ENCODE measurements at places on chromosomes 13 and 19.

GRCh38 chr19:16575282-16575681, 3.1 kb upstream of the SLC35E1 start:
- DNase-seq = no peak

- DNase-seq = no peak
Observed at GRCh38 chr13:111855786-111856185, 211.2 kb upstream of the SOX1 start.

DNA sequence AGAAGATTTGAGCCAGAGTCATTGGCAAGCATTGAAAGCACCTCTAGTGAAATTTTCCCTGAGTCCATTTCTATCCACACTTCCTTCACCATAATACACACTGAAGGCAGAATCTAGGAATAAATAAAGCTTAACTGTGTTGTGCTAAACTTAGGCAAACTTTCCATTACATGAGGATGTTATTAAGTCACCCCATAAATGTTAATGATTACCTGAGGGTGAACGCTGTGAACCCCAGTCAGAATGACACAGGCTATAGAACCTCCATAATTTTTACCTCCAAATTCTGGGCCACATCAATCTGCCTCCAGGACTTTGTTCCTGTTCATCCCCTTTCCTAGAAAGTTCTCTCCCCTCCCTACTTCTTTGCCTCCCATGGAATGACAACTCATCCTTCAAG, 71.0 kb downstream of the RAP2A start:
- DNase-seq = no peak

DNA sequence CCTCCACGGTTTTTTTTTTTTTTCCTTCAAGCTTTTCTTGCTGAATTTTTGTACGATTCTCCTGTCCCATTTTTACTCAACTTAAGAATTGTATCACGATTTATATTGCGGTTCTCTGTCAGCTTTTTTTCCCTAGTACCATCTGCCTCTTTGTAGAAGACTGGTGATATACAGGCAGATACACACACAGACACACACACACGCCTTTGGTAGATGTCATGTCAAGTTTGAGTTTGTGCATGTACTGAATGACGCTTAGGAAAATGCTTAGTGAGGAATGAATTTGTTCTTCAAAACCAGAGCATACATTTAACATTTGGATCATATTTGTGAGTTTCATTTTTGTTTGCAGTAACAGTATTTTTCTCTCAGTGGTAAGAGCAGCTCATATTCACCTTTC, 82.0 kb upstream of the MBNL2 start:
- DNase-seq = no peak

GRCh38 chr19:34767951-34768350, 5.1 kb downstream of the ZNF599 start:
- no peak for DNase-seq

- no peak for DNase-seq
Observed at GRCh38 chr19:33671211-33671610, 49.5 kb downstream of the CHST8 start.

DNA sequence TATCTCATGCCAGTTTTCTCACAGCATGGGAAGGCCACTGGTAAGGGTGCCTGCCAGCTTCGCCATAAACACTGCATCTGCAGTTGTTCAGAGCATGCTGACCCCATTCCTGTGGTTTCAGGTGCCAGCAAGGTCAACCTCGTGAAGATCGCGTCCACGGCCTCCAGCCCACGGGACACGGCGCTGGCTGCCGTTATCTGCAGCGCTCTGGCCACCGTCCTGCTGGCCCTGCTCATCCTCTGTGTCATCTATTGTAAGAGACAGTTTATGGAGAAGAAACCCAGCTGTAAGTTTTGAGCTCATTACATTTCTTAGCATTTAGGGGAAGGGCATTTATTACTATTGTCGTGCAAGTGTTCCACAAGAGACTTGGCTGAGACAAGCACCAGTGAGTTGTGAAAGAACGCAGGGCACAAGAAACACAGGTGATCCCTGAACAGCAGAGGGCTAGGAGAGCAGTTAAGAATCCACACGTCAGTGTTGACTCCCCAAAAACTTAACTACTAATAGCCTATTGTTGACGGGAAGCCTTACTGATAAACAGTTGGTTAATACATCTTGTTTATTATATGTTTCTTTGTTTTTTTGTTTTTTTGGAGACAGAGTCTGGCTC, 88.8 kb downstream of the TNFRSF19 start:
- DNase-seq = no peak

- no peak for DNase-seq
Observed at GRCh38 chr19:7699417-7700401, 2.2 kb downstream of the FCER2 start.

DNA sequence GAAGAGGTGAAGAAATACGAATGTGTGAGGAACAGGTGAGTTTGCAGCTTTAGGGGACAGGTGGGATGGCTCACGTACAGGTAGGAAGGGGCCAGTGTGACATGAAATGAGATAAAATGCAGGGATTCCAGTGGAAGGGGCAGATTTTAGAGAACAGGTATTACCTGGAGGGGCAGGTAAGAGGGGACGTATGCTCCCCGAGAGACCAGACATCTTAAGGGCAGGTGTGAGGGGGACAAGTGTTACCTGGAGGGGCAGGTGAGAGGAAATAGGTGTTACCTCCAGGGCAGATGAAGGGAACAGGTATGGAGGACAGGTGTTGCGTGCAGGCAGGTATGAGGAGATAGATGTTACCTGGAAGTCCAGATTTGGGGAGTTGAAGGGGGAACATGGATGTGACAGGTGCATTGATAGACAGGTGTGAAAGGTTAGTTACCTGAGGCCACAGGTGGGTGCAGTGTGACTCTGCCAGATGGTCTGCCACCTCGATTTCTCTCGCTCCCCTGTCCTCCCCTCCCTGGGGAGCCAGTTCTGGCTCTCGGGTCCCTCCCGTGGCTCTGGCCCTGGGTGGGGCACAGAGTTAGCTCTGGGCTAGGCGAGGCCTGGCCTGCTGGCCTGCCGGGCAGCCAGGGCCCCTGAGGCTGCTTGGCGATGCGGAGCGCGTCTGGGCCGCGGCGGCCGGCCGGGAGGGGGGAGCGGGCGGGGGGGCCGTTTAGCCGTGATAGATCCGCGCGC, 2.1 kb downstream of the ERFL start:
- no peak for DNase-seq

- DNase-seq = no peak
Observed at GRCh38 chr13:75774176-75774575, 138.0 kb downstream of the LMO7 start.

DNA sequence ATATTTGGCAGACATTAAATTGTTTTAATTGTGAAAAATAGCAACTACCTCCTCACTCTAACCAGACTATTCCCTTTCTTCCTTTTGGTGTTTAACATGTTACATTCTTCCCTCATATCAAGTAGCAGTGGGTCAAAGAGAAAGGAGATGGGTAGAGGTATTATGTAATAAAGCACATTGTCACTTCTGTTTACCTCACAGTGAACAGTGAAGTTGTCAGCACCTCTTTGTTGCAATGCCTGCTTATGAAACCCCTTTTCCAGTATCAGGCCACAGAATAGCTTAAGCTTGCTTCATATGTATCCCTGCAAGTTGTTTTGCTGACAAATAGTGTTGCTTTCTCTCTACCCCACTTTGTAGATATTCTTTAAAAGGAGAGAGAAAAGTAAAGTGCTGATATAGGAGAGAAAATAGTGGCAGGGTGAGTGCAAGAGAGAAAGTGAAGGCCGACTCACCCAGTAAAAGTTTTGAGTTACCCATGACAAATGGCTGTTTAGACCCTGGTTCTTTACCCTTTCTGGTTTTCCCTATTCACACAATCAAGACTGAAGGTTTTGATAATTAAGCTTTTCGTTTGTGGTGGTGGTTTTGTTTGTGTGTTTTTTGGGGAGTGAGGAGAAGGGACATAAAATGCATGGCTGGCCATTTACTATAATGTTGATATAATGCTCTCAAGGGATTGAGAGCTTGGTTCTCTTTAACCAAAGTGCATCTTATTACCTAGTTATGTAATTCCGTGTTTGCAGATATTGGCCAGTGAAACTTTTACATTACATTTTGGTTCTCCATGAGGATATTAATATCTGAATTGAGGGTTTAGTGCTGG, 3.7 kb downstream of the ITM2B start:
- DNase-seq = no peak

DNA sequence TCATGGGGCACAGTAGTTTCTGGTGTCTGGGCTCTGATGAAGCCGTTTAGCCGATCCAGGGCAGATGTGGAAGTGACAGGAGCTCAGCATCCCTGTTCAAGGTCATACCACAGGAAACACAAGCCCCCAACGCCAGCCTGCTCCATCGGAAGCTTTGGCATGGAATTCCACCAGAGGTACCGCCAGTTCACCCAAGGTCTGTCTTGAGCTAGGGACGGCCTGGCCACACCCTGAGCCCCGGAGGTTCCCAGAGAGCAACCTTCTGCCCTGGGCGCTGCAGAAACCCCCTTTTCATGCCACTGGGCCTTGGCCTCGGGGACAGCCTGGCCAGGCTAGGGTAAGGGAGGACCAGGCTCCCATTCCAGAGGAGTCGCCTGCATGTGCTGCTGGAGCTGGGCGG, 39.4 kb upstream of the TPM4 start:
- DNase-seq = no peak

- no peak for DNase-seq
Observed at GRCh38 chr19:45451131-45451849, 16.5 kb upstream of the FOSB start.

DNA sequence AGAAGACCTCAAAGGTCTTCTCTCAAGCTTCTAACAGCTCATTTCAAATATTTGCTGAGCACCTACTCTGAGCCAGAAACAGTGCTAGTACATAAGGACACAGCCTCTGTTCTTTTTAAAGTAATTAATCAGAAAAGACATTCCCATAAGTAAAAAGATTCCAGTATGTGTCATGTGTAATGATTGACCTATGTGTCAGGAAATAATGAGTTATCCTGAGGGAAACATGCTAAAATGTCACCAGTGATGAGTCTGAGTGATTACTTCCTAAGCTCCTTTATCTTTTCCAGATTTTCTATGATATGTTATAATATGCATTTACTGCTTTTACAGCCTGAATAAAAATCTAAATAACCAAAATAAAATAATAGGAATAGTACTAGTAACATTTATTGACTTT, 107.6 kb downstream of the SLC25A15 start:
- DNase-seq = no peak

- DNase-seq = no peak
Observed at GRCh38 chr13:112964971-112965492, 4.0 kb upstream of the MCF2L start.

GRCh38 chr19:38559428-38560401, 58.0 kb downstream of the MAP4K1 start:
- DNase-seq = no peak

- DNase-seq = no peak
Observed at GRCh38 chr19:50646074-50646807, 3.0 kb upstream of the C19orf81 start.

- DNase-seq = no peak
Observed at GRCh38 chr13:40789275-40790153, at the start of gene SLC25A15. Gene SLC25A15 (plus strand): TSS chr13:40789611. CDS start chr13:40793227, 3,616 bp downstream.

DNA sequence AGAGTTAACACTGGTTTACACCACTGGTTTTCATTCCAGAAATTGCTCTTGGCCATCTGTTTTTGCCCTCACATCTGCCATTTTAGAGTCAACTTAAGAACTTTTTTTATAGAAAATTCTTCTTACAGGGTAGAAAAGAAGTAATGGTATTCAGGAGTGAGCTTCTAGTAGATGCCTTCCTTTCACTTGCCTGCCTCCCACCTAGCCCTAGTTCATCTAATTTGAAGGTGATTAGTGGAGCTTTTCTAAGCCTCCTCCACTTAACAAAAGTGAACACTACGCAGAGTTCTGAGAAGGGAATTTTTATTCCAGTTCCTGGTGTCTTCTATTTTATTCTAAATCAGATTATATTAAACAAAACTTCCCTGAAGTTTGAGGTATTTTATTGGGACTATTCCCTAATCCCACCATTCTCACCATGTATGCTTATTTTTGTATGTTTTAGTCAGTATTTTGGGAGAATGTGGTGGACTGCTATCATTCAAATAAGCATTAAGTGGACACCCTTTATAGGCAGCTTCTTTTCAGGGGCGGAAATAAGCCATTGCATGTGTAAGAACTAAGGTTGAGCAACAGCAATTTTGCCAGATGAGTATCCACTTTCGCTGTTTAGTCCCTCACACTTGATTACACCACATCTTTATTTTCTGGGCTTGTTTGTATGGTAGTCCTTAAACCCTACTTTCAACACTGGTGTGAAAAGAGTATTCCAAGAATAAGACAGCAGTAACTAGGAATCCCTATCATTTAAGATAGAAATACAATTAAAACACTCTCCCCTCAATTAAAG, 156.9 kb downstream of the ENOX1 start:
- DNase-seq = no peak

DNA sequence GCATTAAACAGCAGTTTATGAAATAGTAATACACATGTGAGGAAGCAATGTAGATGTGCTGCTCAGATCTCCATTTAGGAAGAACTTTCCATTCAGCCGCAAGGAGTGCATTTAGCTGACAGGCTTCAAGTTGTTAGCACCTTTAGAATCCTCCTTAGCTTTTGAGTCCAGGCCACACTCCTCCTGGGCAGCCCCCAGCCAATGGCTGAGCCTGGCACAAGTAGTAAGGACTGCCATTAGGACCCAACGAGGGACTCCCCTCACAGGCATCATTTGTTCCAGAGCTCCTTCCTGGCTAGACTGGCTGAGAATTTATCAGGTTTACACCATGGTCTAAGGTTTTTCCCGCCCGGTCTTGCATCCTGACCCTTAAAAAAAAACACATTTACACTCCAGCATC, 201.4 kb downstream of the DIAPH3 start:
- no peak for DNase-seq

GRCh38 chr19:55285229-55285890, 1.6 kb downstream of the BRSK1 start:
- DNase-seq = no peak

DNA sequence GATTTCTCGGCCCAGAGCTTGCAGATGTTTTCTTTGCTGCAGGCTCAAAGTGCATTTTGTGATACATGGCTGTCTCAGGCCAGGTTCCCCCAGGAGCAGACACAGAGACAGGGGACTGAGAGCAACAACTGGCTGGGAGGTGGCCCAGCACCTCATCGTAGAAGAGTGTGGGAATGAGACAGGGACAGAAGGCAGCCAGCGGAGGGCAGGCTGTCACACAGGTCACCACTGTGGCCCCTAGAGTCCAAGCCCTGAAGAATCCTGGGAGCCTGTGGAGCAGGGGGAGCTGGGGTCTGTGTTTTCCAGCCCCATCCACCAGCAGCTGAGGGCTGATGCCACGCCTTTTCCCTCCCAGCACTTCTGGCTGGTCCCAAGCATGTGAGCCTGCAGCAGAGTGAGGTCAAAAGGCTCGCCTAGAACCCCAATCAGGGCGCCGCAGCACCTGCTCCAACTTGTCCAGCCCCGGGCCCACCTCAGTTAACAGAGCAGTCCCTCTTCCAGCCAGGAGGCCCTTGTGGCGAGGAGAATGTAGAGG, 723.8 kb downstream of the UQCRFS1 start:
- DNase-seq = no peak

Data from iPS DF 19.7 (cell line).